ENCODE measurements at places on chromosomes 2 and 18. TPM values are rescaled to one million over a fixed set of nuclear protein-coding genes. Genes with fewer than 3 reads are reported as not detected.

Gene FHOD3
- 0.40 TPM for total RNA-seq

Gene UGGT1
- total RNA-seq = 39.7 TPM

- DNase-seq = no peak
Observed at GRCh38 chr2:43073401-43073825, 153.0 kb downstream of the ZFP36L2 start.

GRCh38 chr2:85684380-85684779 is 9.8 kb upstream of the GNLY start:
- DNase-seq = no peak

Gene SERPINB4
- not detected for total RNA-seq

Gene KLHL41
- total RNA-seq = 0.40 TPM

Gene IKZF2
- 14.4 TPM for total RNA-seq

GRCh38 chr2:185859506-185859905 is 120.9 kb downstream of the FSIP2 start:
- no peak for DNase-seq

Gene RGPD8
- total RNA-seq = 12.3 TPM

Gene HMSD
- 0.30 TPM for total RNA-seq

- DNase-seq = no peak
Observed at GRCh38 chr2:128402911-128403670, 84.4 kb upstream of the HS6ST1 start.

DNA sequence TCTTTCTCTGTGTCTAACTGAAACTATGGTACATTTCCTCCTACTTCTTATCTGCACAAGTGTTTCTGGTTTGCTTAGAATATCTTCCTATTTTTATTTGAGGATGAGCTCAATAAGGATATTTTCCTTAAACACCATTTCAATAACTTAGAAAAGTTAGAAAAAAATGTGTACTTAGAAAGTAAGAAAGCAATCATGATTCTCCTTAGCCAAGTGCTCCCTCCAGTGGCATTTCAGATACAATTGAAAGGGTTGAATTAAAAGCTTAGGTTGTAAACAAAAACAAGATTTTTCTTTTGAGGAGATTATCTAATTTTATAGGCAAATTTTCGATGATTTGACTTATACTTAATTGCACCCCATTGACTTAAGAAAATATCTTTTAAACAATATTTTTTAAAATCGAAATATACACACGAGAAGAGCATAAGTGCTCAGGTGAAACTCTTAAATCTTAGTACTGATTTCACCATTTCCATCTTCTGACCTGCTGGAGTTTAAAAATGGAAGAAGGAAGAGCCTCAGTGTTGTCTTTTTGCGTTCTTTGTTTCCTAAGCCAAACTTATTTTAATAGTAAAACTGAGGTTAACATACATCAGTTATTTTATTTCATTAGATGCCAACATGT is 26.9 kb downstream of the C18orf63 start:
- DNase-seq = no peak

Gene SERPINB3
- total RNA-seq = not detected

DNA sequence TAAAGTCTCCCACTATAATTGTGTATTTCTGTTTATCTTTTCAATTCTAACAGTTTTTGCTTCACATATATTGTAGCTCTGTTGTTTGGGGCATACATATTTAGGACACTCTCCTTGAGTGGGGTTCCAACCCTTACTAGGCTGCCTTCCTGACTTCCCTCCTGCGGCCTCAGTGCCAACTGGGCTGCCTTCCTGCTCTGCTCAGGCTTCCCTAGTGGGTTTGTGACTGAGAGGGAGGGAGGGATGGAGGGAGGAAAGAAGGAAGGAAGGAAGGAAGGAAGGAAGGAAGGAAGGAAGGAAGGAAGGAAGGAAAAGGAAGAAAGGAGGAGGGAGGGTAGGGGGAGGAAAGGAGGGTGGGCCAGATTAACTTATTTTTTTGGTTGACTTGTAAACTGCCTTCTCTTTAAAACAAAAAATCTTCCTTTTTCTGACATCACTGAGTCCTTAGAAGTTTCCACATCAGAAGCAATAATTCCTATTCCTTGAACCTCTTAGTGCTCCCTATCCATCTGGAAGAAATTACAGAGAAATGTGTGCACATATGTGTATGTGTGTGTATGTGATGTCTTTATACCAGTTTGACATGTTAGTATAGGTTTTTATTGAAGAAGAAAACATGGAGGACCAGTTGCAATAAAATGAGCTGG is 145.4 kb upstream of the PGAP1 start:
- no peak for DNase-seq

All from upper lobe of left lung (tissue), 6 donors.